ENCODE measurements at places on chromosomes 6 and 20.

- DNase-seq, result no peak
These were observed 91.0 kb downstream of the HIVEP1 start for GRCh38 chr6:12103158-12103557.

DNA sequence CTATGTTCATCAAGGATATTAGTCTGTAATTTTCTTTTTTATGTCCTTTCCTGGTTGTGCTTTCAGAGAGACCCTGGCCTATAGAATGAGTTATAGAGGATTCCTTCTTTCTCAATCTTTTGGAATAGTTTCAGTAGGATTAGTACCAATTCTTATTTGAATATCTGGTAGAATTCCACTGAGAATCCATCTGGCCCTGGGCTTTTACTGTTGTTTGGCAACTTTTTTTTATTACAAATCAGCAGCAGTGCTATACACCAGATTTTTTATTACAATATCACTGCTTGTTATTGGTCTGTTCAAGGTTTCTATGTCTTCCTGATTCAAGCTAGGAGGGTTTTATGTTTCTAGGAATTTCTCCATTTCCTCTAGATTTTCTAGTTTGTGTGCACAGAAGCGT, 50.0 kb upstream of the NRSN1 start:
- DNase-seq, result no peak

DNA sequence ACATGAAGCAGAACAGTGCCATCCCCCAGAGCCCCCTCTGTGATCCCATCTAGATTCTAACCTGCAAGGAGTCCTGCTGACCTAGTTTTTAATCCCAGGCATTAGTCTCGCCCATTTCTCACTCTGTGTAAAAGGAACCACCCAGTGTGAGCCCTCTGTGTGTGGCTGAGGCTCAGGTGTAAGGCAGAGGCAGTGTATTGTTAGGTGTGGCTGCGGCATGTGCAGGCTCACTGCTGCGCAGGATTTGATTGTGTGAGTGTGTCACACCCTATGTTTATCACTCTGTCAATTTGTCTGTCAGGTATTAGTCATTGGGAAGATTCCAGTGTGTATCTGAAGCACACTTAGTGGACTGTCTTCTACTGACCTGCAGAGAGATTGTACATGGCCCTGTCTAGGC, 13.7 kb upstream of the CST8 start:
- DNase-seq, result no peak

- DNase-seq, result peak; percentile 85
These were observed at the start of gene NRSN2 for GRCh38 chr20:346640-347316. NRSN2 (plus strand) TSS chr20:347111; CDS start chr20:349644, 2,533 bp downstream.

DNA sequence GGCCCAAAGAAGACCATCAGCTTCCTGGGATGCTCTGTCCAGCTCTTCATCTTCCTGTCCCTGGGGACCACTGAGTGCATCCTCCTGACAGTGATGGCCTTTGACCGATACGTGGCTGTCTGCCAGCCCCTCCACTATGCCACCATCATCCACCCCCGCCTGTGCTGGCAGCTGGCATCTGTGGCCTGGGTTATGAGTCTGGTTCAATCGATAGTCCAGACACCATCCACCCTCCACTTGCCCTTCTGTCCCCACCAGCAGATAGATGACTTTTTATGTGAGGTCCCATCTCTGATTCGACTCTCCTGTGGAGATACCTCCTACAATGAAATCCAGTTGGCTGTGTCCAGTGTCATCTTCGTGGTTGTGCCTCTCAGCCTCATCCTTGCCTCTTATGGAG, 5.1 kb downstream of the OR2H1 start:
- no peak for DNase-seq

- no peak for DNase-seq
These were observed 11.0 kb downstream of the CD24 start for GRCh38 chr6:106963544-106963943.

DNA sequence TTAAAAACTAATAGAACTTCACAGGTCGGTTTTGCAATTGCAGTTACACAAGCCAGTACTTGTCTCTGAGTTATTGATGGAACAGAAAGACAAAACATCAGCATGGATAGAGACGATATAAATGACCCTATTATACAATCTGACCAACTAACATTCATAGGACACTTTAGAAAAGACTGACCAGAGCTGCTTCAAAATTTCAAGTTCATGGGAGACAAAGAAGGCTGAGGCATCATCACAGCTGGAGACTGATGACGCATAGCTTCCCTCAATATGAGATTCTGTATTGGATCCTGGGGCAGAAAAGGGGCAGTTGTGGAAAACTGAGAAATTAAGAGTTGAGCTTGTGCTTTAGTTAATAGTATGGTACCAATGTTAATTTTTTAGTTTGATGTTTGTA, 174.0 kb downstream of the THBS2 start:
- no peak for DNase-seq

DNA sequence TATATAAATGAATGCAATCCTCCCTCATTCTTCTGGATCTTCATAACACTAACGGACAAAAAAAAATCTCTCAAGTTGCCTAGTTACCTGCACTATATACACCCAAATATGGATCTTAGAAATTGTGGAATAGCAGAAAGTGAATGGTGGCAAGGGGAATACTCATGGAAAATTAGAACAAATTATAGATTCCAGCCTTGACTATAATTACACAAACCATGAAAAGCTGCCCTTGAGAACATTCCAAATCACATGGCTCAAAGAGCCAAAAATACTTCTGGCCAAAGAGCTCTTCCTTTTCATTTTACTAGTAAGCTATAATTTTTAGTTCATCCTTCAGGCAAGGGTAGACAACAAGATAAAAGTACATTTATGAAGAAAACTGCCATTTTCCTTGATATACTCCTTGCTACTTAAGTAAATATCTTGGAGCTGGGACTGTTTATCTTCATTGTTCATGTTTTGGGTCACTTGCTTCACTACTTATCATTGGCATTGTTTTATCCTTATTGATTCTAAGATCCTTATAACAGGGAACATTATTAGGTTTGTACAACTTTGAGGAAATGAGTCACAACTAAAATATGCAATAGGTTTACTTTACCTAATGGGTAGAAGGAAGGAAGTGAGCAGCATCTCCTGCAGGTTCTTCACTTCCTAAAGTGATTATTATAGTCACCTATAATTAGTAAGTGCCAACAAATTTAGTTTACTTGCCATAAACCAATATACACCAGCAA, 6.4 kb upstream of the MTRES1 start:
- DNase-seq, result no peak

GRCh38 chr6:156587751-156588301, 189.4 kb upstream of the ARID1B start:
- no peak for DNase-seq

- DNase-seq, result no peak
These were observed 88.3 kb upstream of the KCNQ5 start for GRCh38 chr6:72533606-72534005.

DNA sequence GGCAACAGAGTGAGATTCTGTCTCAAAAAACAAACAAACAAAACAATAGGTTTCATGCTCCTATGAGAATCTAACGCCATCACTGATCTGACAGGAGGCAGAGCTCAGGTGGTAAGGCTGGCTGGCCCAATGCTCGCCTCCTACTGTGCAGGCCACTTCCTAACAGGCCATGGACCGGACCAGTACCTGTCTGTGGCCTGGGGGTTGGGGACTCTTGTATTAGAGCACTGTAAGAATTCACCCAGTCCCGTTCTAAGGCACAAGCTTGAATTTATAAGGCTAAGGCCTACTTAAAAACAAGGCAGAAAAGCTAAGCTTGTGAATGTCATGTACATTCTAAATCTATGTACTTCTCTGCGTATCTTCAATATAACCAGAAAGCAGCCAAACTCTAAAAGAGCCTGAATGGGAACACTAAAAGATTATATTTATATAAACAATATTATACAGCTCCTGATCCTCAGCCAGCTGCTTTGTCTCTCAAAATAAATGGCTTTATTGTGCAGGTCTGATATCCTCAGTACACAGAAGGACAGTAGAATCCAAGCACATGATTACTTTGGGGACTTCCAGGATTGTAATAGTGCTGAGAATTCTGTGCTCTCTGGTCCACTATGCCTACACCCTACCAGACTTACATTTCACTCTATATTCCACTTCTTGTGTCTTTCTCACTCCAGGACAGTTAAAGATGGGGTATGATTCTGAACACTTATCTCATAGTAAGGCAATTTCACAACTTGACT, 64.5 kb upstream of the DST start:
- DNase-seq, result no peak

- DNase-seq, result no peak
These were observed 72.8 kb downstream of the MAP3K5 start for GRCh38 chr6:136719280-136720044.

DNA sequence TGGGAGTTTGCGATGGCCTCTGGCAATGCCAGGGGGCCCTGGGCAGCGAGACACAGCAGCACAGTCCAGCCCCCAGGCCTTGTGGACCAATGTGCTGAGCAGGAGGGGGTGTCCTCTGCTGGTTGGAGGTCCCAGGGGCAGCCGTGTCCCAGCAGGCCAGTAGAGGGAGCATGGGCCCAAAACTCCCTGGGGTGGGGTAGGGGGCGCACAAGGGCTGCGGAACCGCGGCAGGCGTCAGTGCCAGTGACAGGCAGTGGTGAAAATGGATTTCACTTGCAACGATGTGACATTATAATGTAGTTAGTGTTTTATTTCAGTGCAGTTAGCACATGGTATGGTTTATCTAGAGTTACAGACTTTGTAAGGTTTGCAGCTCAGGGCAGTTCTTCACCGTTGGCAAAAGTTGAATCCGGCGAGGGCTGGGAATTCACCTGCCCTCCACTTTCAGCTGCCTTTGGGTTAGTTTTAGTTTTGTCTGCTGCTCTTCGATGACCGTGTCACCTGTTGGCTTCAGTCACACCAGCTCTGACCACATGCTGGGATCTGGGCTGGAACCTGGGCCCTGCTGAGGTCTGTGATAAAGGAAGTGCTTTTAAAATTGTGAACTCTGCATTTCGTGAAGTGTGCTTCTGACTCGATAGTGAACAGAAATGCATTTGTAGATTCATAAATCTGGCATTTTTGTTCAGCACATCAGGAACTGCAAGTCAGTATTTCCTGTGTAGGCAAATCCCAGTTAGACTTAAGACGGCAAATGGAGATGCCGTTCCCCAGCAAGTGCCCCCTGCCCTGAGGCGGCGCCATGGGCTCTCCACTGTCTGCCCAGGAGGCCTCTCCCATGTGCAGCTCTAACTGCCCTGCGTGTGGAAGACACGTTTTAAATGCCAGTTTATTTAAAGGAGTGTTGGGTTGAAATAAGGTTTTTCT, 46.8 kb downstream of the PYGB start:
- no peak for DNase-seq

GRCh38 chr20:36352843-36353553, 46.9 kb downstream of the DLGAP4 start:
- no peak for DNase-seq

- no peak for DNase-seq
These were observed 48.6 kb downstream of the TOX2 start for GRCh38 chr20:43963233-43963632.

DNA sequence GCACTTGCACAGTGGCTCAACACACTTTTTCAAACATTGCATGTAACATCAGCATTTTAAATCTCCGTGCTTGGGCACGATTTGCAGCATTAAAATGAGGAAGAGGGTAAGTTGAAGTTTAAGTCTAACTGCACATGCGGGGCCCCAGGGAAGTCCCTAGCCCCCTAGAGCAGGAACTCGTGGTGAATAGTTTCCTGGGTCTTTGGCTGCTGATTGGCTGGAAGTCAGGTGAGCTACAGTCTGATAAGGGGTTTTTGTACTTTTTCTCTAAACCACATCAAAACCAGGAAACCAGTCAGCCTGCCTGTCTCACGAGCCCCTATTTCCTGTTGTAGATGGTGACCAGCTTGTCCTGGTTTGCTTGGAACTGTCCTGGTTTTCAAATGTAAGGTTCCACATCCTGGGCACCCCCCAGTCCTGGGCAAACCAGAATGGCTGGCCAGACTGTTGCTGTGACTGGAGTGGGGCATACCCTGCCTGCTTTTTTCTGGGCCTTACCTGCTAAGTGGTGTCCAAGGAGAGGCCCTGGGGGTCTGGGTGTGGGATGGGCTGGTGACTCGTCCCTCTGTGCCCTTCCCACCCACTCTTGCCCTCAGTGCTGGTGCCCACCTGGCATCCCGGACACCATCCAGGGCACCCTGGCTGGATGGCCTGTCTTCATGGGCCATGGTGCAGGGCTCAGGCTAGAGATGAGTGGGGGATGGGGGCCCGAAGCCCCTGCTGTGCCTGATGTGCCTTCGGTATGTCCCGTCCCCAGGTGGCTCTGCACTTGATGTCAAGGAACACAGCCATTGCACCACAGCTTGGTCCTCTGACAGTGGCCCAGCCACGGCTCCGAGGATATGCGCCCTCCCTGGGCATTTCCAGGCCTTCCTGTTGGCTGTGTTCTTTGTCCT, 31.8 kb downstream of the SUN5 start:
- peak; percentile 60 for DNase-seq

DNA sequence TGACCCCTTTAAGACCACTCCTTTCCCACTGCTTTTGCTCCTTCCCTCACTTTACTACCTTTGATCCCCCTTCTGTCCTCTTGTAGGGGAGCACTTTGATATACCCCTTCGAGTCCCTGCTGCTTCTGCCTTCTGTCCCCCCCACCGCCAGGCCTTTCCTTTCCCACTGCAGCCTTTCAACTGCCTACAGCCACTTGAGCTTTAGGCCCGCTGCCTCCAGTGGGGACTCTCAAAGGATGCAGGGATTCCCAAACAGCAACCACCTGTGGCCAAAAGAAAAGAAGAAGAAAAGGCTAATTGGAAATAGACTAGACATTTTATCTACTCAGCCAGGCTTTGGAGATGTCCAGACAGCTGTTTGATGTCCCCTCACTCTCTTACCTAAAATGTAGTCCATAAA, 77.0 kb upstream of the DTNBP1 start:
- no peak for DNase-seq

DNA sequence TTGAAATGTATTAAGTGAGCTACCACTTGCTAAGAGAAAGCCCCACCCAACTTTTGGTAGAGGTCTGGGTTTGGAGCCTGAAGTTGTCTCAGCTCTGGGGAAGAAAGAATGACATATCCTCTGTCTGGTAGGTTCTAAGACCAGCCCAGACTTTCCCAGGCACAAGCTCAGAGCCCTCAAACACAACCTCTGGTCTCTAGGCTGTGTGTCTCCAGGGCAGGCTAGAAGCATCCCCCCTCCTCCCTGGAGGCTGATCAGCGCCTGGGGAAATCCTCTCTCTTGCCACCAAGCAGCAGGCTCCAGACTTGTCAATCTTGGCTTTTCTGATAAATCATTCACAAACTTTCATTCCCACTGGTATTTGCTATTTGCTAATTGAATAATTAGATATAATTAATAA, 226.5 kb upstream of the CST7 start:
- no peak for DNase-seq

DNA sequence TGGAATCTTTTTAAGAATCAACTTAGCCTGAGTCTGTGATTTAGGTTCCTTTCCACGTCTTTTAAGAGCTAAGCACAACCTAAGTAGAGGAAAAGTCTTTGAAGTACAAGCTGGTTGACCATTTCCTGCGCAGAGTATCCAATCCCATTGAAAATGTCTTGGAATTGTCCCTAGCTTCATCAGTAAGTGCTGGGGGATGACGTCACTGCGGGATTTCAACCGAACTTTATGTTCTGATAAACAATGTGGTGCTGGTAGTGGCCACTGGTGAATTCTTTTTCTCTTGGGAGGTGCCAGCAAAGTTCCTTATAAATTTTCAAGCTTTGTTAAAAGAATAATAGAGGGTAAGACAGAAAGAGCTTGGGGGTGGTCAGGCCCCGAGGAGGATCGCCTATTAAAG, 69.2 kb downstream of the PDE7B start:
- no peak for DNase-seq

- DNase-seq, result peak; percentile 88
These were observed 161.4 kb downstream of the TBXT start for GRCh38 chr6:166005944-166006899.

All from sigmoid colon (tissue), 7 donors.